ENCODE measurements at places on chromosomes 1 and 21.

DNA sequence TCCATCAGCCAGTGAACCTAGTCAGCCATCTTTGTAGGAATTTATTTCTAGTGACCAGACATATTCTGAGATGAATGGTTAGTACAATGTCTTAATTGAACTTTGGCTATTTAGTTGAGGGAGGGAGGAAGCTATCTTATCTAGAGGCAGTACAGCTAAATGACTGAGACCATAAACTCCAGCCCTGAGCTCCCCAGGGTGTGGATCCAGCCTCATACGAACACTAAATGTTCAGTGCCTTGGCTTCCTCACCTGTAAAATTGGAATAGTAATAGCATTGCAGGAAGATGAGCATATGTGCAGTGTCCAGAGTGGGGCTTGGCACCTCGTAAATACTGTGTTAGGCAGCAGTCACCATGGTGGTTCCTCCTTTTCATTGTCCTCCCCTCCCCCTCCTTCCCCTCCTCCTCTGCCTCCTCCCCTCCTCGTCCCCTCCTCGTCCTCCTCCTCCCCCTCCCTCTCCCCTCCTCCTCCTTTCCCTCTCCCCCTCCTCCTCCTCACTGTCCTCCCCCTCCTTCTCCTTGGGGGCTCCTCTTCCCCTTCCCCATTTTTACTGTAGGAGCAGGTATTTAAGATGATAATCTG lies 108.2 kb downstream of the GALNT2 start:
- DNase-seq: no peak

DNA sequence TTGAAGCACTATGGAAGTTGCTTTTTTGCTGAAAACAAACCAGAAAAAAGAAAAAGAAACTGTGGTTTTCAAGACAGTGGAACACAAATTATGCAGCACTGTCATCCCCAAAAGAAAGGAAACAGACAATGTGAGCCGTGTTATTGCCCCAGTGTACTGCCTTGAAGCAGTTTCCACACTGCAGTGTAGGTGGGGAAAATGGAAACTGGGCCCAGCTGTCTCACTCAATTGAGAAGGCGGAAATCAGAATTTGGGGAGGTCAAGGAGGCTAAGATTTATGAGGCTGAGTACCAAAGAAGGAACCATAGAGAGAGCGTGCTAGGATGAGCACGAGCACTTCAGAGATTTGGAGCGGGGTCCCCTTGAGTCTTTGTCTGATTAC lies 55.5 kb downstream of the MPZL1 start:
- DNase-seq: no peak

GRCh38 chr1:84165601-84166000 lies 21.5 kb downstream of the PRKACB start:
- DNase-seq: no peak

GRCh38 chr1:152901631-152902030 lies 6.7 kb upstream of the IVL start:
- no peak for DNase-seq

DNA sequence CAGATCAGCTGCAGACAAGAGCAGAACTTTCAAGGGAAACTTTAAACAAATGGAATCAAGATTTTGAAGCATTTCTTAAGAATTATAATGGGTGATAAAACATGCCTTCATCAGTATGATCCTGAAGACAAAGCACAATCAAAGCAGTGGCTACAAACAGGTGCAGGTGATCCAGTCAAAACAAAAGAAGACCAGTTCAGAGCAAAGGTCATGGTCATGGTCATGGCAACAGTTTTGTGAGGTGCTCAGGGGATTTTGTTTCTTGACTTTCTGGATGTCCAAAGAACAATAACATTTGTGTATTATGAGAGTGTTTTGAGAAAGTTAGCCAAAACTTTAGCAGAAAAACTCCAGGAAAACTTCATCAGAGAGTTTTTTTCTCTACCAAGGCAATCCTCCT lies 681.7 kb upstream of the PTBP2 start:
- no peak for DNase-seq

- peak; percentile 38 for DNase-seq
These were observed 54.4 kb downstream of the KCNAB2 start for GRCh38 chr1:6099787-6100765.

All from B cell (primary cell).